ENCODE measurements at places on chromosomes 2 and 18. TPM values are rescaled to one million over a fixed set of nuclear protein-coding genes. Genes with fewer than 3 reads are reported as not detected.

DNA sequence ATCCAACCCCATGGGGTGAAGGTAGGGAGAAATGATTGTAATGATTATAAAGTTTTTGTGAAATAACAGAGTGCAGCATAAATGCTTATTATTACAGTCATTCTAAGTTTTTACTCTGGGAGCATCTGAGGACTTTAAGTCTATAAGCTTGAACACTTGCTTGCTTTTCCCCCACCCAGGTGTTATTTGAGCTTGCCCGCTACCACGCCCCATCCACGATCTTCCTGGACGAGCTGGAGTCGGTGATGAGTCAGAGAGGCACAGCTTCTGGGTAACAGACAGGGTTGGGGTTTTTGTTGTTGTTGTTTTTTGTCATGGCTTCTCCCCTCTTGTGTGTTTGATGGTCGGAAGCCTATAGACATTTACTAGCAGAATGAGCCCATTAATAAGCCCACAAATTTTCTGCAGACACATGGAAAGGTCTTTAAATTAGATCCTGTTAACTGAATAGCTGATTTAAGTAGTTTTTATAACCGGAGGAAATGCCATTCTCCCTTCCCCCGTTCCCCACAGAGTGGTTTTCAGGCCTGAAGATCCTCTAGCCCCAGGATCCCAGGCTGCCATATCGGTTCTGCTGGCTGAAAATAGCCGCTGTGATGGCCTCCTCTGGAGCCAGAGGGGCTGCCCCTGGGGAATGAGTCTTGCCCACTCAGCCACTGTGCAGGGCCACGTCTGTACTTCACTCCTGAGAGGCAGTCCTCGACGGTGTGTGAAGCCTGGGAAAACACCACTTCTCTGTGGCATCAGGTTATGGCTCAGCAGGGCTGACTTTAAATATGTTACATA is 39.9 kb upstream of the ELOA2 start:
- DNase-seq, result no peak

DNA sequence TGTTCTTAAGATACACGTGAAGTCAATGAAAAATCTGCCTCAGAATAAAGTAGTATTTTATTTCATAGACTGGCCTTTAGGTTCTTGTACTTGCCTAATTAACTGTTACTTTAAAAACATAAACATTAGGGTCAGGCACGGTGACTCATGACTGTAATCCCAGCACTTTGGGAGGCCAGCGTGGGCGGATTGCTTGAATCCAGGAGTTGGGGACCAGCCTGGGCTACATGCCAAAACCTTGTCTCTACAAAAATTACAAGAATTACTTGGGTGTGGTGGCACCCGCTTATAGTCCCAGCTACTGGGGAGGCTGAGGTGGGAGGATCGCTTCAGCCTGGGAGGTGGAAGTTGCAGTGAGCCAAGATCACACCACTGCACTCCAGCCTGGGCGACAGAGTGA is 16.0 kb upstream of the SNORC start:
- no peak for DNase-seq

GRCh38 chr2:127053731-127054603 is 53.0 kb downstream of the BIN1 start:
- DNase-seq, result peak; percentile 19

DNA sequence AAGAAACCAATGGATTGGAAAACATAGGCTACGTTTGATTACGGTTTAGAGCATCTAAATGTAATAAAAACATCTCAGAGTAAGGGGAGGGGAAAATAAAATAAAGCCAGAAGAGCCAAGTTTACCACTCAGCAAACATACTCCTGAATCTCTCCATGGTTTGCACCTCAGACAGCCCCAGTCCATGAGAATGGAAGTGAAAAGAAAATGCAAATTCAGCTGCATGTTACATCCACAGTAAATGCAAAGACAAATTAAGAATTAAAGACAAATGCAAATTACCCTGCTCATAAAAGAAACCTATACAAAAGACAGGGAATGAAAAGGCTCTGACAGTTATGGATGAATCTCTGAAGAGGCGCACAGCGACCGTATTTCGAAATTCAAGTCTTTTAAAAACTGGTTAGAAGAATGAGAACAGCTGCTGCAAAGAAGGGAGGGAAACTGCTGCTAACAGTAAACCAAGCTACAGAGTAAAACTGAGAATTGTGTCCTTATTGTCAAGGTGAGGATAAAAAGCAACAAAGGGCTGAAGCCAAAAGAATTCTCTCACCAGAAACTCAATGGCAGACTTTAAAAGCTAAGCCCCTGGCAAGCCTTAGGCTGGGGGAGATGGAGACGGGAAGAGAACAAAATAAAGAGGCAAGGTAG is 197.9 kb upstream of the ACVR2A start:
- no peak for DNase-seq

DNA sequence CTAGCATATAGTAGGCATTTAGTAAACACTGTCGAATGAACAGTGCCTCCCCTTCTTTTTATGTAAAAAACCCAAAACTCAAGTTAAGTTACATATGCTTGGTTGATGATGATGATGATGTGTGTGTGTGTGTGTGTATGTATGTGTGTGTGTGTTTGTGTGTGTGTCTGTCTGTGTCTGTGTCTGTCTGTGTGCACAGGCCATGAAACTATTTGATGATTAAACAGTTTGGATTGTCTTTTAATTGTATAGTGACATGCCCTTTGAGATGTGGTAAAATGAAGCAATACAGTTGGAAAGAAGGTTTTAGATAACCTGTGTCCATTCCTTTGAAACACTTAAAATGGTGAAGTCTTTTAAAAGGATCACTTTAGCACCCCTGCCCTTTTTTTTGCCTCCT is 105.6 kb downstream of the MAP4K4 start:
- no peak for DNase-seq

DNA sequence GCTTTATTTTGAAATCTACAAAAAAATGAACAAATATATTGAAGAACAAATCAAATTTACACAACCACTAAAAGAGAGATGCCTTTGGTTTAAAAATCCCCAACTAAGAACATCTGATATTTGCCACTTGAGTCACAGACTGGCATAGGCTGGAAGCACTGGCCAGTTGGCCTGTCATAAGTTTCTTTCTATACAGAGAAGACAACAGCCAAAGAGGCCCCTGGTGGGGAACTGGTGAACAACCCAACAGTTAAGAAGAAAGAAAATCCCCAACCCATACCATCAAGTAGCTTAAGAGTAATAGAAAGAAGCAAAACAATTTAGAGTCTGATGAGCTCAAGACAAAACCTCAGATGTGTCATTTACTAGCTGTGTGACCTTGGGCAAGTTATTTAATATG is 45.5 kb downstream of the OSR1 start:
- no peak for DNase-seq

UGT1A5 gene
- not detected for polyA plus RNA-seq

KCNE4 gene
- polyA plus RNA-seq, result 7.5 TPM

CDKL4 gene
- polyA plus RNA-seq, result not detected

DSC2 gene
- polyA plus RNA-seq, result 4.7 TPM

DYSF gene
- 8.6 TPM for polyA plus RNA-seq

WBP1 gene
- 52.4 TPM for polyA plus RNA-seq

PARD3B gene
- 16.7 TPM for polyA plus RNA-seq

All from ovary (tissue), 10 donors.